ENCODE measurements at places on chromosomes 6 and 20.

- no peak for DNase-seq
Observed at GRCh38 chr6:132643547-132643946, 15.4 kb downstream of the TAAR1 start.

DNA sequence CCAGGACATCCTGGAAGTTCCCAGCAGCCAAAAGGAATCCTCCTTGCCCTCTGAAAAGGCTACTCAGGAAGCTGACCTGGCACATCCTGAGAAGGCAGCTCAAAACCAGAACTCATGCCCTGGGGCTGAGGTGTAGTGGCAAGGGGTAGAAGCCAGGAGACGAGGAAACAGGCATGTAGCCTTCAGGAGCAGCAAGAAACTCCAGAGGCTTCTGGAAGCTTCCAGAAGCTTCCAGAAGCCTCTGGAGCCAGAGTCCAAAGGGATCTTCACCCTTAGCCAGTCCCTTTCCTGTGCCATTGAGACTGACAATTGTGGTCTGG lies 43.9 kb downstream of the BMP7 start:
- DNase-seq = no peak

- no peak for DNase-seq
Observed at GRCh38 chr6:34288581-34288980, 39.8 kb upstream of the SMIM29 start.

GRCh38 chr6:138044458-138044857 lies 62.8 kb downstream of the PERP start:
- no peak for DNase-seq

DNA sequence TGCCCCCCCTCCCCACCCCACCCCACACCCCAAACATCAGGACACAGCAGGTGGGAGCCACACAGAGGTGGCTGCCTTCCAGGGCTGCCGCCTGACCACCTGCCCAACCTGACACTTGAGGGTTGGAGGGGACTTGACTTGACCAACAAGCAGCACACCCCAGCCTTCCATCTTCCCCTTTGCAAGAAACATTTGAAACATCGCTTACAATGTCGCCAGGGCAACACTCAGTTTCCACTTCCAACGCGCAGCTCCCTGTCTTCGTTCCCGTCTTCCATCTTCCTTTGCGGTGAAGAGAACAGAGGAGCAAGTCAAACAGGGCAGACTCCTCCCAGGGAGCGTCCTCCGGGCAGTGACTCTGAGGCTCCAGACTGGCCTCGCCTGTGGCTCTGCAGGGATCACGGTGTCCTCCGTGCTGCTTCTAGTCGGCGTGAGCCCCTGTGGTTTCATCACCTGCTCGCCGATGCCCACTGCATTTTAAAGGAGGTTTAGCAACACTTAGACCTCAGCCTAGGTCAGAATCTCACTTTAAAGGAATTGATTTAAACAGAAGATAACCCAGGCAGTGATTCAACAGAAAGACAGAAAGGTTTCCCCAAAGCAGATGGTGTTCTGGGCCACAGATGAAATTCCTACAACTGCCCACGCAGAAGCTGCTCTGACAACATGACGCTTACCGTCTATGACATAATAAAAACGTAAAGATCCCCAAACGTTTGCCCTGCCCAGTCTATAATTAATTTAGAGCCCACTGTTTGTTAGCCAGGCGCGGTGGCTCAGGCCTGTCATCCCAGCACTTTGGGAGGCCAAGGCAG lies 130.8 kb downstream of the TAF4 start:
- DNase-seq = peak; percentile 47

- DNase-seq = no peak
Observed at GRCh38 chr20:42559665-42560064, 630.0 kb downstream of the PTPRT start.

DNA sequence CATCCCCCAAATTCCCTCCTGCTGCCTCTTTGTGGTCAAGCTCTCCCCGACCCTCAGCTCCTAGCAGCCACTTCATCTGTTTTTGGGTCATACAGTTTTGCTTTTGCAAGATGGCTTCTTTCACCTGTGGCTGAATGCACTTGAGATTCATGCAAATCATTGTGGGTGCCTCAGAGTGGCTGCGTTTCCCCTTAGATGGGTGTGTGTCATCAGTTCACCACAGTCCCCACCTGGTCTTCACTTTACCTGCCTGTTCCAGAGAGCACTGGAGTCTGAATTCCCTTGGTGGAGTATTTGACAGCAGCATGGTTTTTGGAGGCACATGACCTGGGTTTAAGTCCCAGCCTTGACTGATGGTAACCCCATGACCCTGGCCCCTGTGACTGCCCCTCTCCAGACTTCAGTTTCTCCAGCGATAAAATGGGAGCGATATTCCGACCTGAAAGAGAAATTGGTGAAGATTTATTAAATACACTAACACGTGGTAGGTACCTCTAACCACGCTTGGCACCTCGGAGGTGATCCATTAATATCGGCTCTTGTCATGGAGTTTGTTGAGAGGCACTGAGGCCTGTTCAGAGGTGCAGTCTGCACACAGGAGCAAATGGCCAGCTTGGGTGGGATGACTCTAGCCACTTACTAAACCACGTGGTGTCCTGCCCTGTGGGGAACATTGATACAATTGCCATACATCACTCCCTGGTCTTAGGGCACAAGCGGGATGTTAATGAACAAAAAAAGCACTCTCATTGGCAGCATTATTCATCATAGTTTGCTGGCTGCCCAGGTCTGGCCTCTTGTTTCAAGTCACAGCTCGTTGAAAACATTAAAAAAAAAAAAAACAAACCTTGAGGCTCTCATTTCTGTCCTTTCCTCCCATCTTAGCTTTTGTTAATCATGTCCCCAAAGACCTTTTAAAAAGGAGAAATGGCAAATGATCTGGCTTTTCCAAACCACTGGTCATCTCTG lies 167.2 kb upstream of the KCNG1 start:
- DNase-seq = no peak

DNA sequence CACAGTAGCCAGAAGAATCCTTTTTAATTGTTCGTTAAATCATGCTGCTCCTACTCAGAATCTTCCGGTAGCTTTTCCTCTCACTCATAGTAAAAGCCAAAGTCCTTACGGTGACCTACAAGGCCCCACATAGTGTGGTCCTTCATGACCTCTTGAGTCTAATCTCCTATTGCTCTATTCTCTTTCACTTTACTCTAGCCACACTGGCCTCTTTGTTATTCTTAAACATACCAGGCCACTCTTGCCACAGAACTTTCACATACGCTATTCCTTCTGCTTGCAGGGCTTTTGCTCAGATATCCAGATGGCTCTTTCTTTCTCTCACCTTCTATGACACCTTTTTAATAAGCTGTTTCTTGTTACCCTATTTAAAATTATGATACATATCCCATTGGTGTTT lies 25.7 kb downstream of the ZNF391 start:
- no peak for DNase-seq

GRCh38 chr6:116033687-116034303 lies 26.9 kb downstream of the FRK start:
- DNase-seq = no peak

DNA sequence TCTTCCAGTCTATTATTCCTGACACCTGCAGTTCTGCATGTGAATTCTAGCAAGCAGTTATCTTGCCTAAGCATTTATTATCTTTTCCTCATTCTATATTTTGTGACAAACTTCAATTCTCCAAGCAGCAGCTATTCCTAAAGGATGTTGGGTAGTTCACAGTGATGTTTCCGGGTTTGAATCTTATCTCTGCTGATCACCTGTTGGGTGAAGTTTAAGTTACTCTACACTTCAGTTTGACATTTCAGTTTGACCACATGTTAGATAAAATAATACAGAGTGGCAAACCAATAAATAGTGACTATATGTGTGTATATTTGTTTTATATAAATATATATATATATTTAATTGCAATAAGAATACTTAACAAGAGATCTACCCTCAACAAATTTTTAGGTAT lies 168.6 kb downstream of the ADGRG6 start:
- no peak for DNase-seq

DNA sequence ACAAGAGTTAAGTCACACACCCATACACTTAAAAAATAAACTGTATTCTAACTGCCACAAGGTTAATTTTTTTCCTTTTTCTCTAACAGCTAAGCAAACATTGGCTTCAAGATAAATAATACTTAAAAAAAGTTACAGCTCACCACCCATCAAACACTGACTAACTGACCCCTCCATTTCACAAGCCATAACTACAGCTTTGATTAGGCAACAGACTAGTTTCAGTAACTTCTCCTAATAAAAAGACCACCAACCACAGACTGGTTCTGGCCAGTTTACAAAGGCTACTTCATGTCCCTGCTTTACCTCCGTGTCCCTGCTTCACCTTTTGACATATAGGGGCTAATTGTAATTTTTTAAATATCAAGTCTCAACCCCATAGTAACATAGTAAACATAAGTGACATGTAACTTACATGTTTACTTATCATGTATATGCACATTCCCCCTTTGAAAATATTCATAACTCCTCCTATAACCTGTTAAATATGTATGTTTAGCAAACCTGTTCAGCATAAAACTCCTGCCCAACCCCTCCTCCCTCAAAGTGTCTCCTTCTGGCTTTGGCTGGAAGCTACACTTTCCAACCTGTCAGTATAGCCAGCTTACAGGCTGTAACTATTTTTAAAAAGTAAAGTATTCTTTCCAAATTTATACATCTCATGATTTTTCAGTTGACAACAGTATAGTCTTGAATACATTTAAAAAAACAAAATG lies 15.1 kb upstream of the POM121L2 start:
- no peak for DNase-seq
